Eye (tissue), 1 donor: ENCODE measurements at places on chromosomes 1 and 21.

GRCh38 chr1:193394336-193394735 is 207.9 kb upstream of the B3GALT2 start:
- no peak for DNase-seq

DNA sequence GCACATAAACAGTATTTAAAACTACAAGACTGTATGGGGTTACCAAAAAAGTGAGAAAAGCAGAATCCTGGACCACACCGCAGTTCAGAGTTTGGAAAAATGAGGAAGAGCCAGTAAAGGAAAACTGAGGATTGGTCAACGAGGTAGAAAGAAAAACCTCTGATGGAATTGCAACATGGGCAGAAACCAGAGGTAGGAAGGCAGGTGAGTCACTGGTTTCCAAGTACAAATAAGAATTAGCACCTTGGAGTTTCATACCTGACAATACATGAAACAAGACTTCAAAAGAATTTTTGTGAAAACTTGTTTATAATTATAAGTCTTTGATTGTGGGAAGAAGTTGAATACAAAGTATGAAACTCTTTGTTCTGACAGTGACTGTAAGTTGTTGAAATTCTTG is 533.7 kb upstream of the DAB1 start:
- no peak for DNase-seq

DNA sequence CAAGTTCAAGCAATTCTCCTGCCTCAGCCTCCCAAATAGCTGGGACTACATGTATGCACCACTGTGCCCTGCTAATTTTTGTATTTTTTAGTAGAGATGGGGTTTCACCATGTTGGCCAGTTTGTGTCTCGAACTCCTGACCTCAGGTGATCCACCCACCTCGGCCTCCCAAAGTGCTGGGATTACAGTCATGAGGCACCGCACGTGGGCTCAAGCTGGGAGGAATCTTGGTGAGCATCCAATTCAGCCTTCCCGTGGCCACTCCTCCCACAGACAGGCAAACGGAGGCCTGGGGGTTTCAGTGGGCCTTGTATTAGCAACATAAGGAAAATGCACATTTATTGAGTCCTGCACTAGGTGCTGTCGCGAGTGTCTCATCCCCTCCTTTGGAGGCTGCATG is 24.5 kb upstream of the VWA5B1 start:
- DNase-seq = no peak

DNA sequence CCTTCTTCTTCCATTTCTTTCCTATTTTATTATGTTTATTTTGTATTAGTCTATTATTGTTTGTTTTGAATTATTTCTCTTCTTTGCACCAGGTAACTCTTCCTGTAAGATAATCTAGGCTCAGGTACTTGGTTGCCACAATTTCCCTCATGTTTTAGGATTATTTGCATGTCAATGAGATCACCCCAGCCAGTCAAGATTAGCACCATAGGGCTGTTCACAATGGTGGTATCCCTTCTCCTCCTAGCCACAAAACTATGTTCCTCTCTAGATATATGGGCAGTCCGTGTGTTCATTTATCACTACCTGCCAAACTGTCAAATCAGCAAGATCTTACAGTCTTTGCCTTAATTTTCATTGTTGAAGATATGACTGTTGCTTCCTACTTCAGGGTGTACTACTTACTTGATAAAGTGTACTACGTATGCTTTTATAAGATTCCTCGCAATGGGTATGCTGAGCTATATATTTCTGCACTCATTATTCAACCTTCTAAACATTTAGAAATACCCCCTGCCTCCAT is 1536.2 kb downstream of the PLA2G4A start:
- DNase-seq = no peak

GRCh38 chr1:63624911-63625310 is 31.7 kb downstream of the PGM1 start:
- no peak for DNase-seq

- DNase-seq = no peak
Observed at GRCh38 chr1:153217744-153218416, 496 bp downstream of the PRR9 start.
